Activated T-cell treated with anti-CD3 and anti-CD28 coated beads, Interleukin-2, amount 50 U/mL, for 4 hours (primary cell): ENCODE measurements at places on chromosomes 3 and 15.

- peak; percentile 14 for DNase-seq
Observed at GRCh38 chr15:90264671-90265070, 801 bp upstream of the NGRN start.

GRCh38 chr15:72758182-72758581 is 25.4 kb downstream of the ADPGK start:
- no peak for DNase-seq

DNA sequence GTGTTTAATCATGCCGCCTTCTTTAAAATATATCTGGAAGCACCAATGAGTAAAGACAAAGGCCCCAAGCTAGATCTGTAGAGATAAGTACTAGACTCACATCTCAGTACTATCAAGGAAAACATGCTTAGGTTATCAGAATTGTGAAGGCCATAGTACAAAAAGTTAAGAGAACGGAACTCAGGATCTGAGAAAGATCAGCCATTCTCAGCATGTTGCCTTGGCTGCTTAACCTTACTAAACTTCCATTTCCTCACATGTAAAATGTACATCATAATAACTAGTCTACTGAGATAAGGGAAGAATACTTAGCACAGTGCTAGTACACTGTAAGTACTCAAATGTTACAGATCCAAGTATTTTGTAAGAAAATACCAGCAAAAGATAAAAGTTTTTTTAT is 7.6 kb downstream of the DNAJC19 start:
- DNase-seq, result no peak

DNA sequence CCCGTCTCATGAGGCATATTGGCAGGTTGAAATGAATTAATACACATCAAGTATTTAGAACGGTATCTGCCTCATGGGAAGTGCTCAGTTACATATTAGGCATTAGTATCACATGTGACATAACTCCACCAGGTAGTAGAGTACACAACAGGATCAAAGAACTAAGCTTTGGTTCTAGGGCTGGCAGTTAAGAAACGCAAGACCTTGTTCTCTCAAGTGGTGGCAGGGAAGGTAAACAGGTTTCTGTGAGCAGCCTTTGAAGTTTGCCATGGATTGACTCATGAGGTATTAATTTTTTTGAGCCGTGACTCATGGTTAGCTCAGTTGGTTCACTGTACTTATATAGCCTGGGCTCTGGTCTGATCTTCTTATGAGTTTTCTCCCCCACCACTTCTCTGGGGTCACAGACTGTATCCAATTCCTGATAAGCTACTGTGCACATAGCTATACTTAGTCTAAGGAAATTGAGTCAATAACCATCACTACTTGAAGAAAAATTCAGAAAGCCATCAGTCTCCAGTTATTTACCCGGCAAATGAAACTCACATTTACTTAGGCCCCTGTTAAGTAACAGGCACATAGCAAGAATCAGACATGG is 155.6 kb upstream of the STT3B start:
- no peak for DNase-seq

- DNase-seq, result no peak
Observed at GRCh38 chr3:155326901-155327300, 33.4 kb upstream of the STRIT1 start.

DNA sequence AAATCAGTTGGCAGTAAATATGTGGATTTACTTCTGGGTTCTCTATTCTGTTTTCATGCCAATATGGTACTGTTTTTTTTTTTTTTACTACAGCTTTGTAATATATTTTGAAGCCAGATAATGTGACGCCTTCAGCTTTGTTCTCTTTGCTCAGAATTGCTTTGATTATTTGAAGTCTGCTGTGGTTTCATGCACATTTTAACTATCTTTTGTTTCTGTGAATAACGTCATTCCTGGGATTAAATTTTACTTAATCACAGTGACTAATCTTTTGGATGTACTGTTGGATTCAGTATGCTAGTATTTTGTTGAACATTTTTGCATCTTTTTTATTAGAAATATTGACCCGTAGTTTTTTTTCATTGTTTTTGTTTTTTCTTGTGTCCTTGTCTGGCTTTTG is 576.5 kb downstream of the ZNF385D start:
- DNase-seq, result no peak

- no peak for DNase-seq
Observed at GRCh38 chr3:52798376-52798977, 3.9 kb downstream of the ITIH3 start.

DNA sequence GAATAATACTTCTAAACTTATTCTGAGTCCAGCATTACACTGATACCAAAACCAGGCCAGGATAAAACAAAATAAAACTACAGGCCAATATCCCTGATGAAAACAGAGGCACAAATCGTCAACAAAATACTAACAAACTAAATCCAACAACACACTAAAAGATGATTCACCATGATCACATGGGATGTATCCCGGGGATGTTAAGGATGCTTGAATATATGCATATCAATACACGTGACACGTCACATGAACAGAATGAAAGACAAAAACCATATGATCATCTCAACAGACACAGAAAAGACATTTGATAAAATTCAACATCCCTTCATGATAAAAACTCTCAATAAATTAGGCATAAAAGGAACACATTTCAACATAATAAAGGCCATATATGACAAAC is 91.5 kb downstream of the CSNK1G1 start:
- DNase-seq, result no peak

DNA sequence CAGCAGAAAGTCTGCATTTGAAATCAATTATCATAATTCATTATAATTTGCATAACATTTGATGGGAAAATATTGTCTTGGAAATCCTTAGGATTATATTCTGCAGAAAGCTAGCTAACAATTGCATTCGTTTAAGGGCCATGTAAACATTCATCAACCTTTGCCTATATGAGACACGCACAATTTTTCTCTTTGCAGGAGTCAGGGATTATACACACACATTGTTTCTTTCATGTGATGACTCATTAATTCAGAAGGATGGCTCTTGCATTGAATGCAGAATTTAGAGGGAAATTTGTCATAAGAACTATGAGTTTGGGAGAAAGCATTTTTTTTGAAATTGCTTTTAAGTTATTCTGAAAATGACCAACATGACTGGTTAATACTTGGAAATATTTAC is 844.7 kb downstream of the DIPK2A start:
- no peak for DNase-seq
